ENCODE measurements at places on chromosomes 12 and 14.
A peak's percentile ranks its signal among the peaks of the same experiment; 100 is the strongest.

- DNase-seq = no peak
Measured at GRCh38 chr14:42814817-42815216, 1208.1 kb downstream of the LRFN5 start.

DNA sequence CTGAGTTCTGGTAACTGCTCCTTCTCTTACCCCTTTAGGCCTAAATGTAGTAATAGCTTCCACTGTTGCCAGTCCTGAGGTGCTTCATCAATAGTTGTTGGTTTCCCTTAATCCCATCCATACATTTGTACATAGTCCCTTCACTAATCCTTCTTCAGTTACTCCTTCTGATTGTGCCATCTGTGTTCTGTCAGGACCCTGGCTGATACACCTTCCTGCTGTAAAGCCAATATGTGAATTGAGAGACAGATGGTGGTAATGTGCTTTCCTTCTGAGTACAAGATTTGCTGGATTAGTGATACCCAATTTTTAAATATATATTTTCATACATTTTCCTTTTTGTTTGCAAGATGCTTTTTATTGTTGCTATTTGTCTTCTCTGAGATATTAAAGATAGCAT, 66.4 kb downstream of the OTOGL start:
- DNase-seq = no peak

DNA sequence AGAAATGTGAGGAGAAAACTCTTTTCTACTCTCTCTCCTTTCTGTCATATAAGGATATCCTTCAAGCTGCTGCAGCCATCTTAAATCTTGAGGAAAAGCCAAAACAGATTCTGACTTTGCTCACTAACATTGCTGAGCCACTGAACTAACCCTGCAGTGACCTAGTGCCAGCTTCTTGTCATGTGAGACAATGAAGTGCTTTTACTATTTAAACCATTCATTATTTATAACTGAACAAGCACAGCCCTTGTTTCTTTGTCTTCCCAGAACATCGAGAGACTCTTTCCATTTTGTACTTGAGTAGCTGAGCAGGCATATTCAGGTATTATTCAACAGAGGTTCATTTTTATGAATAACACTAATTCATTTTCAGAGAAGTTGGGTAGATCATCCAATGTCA, 455.0 kb upstream of the TMPO start:
- no peak for DNase-seq

DNA sequence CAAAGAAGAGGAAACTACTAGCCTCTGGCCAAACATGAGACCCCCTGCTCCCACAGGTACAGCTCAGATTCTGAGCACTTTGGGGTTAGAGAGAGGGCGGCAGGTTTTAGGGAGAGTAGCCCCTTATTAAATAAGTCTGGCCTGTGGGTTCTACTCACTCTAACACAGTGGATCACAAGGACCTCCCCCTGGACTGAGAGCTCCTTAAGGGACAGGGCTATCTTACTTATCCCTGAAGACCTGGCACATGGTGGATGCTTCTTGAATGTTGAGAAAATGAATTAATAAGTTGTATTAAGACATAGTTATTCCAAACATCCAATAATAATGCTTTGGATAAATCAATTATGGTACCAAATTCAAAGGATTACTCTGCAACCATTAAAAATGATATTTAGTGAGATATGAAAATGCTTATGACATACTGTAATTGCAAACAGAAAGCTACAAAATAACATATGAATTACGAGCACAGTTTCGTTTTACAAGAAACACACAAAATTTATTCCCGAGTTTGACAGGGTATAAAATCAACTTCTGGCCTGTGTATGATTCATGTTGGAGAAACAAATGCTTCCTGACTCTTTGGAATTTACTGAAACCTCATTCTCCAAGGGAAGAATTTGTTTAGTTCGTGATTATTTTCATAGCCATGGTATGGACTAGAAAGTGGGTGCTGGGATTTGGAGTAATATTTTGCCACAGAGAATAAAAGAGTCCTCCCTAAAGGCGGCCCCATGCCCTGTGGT, 59.3 kb upstream of the BDKRB2 start:
- DNase-seq = no peak

DNA sequence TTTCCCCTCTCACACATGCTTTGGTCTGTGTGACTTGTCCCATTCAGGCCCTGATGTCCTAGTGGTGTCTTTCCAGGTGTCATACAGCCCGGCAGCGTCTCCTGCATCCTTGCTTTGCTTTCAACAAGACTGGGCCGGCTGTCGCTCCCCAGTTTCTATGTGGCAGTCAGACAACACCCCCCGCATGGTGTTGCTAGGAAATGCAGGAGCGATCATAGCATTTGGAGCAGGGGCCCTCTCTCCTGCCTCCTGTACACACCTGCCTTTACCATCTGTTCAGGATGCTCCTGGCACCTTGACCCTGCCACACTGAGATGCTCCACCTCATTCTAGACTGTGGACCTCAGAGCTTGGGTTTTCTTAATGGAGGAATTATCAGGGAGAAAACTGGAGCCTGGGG, 29.5 kb downstream of the CACNA1C start:
- DNase-seq = no peak

- DNase-seq = no peak
Measured at GRCh38 chr12:47302111-47302671, 222.4 kb upstream of the AMIGO2 start.

- DNase-seq = no peak
Measured at GRCh38 chr12:14991069-14991468, 18.2 kb downstream of the PDE6H start.

- no peak for DNase-seq
Measured at GRCh38 chr12:14362352-14362751, 3.1 kb upstream of the ATF7IP start.

DNA sequence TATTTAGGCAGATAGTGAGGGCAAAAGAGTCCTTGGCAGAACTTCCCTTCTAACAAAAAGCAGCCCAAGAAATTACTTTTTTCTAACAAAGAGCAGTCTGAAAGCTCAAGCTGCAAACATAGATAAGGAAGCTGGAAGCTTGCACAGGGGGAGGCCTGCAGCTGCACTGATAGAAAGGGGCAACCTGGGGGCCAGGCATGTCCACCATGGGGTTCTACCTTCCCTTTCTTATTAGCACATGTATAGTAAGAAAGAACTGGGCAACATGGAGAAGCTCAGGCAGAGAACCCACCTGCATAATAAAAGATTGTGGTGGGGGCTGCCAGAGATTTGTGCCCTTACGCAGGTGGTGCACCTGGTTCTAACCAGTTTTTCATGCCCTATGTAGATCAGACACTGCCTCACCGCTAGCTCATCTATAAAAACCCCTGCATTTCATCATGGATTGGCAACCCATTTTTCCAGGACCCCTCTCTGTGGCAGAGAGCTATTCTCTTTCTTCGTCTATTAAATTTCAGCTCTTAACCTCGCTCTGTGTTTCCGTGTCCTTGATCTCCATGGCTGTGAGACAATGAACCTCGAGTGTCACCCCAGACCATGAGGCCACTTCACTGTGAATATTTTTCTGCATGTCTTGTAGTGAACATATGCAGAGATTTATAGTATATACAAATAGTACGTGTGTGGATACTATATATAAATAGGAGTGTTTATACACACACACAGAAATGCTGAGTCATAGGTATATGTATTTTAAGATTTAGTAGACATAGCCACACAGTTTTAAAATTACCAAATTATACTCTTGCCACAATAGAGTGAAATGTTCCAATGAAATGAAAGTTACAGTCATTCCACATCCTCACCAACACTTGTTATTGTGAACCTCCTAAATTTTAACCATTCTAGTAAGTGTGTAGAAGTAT, 53.0 kb downstream of the PEX5 start:
- DNase-seq = no peak

- no peak for DNase-seq
Measured at GRCh38 chr12:122121745-122122144, 43.2 kb downstream of the MLXIP start.

DNA sequence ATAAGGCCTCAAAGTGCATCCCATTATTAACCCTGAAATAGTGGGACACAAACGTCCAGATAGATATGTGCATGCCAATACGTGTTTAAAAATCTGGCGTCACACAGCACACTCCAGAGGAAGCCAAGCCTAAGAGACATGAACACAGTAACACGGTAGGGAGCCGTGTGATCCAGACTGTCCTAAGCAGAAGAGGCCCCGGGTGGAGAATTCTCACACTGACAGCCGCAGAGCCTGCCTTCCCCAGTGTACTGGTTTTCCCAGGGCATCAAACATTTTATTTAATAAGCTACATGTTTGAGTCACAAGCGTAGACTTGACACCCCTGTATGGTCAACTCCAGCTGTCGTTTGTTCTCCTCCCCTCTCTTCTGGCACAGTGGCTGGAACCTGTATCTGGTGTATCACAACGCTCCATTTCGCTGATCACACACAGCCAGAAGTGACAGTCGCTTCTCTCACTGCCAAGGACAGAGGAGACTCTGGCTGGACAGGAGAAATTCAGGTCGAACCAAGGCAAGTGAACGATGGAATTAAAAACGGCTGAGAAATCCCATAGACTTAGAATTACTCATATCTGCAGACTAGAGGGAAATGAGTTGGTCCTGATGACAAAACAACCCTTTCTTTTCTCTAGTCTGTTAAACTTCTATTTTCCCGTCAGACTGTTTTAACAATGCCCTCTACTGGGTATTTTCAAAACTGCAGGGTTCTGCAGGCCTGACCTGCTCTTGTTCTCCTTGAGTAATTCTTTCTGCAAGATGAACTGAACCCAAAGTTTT, 359.9 kb downstream of the RGS6 start:
- DNase-seq = no peak

GRCh38 chr12:122981587-122982476, 1.4 kb downstream of the ARL6IP4 start:
- DNase-seq = no peak

GRCh38 chr14:101072531-101072930, 169.0 kb upstream of the RTL1 start:
- DNase-seq = peak; percentile 33

GRCh38 chr12:65822732-65823512, 1.4 kb upstream of the HMGA2 start:
- DNase-seq = no peak

DNA sequence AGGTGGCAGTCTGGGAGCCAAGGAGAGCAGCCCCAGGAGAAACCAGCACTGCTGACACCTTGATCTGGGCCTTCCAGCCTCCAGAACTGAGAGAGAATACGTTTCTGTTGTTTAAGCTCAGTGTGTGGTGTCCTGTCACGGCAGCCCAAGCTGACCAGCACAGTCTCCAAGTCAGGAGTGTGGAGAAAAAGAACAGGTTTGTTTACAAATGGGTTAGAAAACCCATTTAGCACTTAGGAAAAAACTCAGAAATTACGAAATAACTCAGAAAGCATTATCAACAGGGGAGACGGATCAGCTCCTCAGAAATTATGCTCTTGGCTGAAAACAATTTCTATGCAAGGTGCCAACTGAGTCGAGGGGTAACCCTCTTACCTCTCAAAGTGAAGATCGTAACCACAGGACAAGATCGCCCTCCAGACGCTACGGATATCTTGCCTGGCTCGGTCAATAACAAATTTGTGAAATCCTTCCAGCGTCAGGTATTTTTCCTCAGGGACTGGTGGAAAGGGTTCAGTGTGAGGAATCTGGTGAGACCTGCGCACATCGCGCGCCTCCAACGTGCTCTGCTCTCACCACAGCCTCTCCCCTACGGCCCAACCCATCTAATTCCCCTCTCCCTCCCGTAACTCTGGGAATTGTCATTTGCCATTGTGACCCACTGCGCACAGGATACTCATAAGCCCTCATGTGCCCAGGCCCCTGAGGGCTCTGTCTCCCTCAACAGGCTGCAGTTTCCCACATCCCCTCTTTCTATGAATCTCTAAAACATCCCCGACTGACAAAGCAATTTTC, 50.2 kb downstream of the TRAFD1 start:
- DNase-seq = no peak

- DNase-seq = no peak
Measured at GRCh38 chr12:9779209-9779608, 18.5 kb upstream of the CD69 start.

DNA sequence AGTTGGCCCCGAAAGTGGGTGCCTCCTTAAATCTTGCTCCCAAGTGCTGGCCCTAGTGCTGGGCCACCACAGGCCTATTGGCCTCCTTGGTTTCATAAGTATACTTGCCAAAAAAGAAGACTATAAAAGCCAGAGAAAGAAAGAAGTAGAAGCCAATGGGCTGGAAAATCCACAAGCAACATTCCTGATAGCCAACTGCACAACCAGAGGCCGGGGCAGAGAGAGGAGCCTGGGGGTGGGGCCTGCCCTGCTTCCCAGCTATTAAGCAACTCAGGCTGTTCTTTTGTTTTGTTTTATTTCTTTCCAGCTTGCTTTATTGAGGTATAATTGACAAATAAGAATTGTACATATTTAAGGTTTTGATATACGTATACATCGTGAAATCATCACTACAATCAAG, 177.2 kb upstream of the NTF3 start:
- no peak for DNase-seq

- DNase-seq = no peak
Measured at GRCh38 chr12:99439399-99439798, 208.2 kb upstream of the GARIN6 start.

DNA sequence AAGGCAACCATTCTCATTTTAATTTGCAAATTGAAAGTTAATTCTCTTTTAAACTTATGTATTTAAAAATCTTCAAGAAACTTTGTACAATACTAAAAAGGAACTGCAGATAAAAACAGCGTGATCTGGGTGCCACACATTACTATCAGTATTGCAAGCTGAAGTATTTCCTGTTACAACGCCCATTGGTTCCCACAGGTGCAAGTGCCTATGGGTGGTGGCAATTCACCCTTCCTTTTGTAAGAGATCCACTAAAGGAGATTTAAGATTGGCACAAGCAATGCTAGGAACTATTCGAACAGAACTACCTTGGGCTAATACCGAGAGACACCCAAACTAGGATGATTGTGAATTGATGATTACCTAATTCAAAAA, 13.2 kb downstream of the TAOK3 start:
- no peak for DNase-seq

GRCh38 chr12:26334621-26335124, 139.3 kb downstream of the SSPN start:
- DNase-seq = no peak

DNA sequence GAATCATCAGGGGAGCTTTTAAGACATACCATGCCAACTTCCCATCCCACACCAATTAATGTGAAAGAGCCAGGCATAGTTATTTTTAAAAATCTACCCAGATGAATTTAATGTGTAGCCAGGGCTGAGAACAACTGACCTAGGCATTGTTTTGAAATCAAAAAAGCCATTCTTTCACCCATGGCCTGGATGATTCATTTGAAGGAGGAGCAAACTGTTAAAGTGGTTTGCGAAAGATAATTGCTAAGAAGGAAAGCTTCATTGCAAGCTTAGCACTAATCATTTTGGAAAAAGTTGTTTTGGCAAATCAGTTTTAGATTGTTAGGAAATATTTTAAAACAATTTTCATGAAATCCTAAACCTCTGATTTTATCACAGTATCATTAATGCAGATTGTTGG, 2.1 kb upstream of the GTSF1 start:
- no peak for DNase-seq

- DNase-seq = no peak
Measured at GRCh38 chr14:100426314-100426713, 103.2 kb downstream of the SLC25A47 start.

GRCh38 chr12:47270782-47271664, 191.3 kb upstream of the AMIGO2 start:
- no peak for DNase-seq
